ENCODE measurements at places on chromosomes 6 and 20.

DNA sequence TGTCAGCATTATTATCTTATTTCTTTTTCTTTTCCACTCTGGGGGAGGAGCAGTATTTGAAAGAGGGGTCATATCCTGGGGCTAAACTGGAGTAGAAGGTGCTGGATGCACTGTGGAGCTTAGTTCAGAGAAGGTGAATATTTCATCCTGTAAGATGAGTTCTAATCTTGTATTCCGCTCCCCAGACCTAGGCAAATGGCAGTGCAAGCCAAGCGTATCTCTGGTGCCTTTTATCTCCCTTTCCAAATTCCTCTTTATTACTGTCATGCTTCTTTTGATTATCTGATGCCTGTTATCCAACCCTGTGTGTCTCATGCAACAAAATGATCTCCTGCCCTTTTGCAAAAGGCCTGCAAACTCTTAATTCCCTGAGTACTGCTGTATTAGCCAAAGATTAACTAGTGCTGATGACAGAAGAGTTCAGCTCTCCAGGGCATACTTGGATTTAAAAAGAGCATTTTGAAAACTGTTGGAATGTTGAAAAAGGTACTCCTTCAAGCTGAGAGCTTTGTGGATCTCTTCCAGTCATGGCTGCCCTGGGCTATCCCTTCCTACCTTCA is 138.0 kb downstream of the CARMIL1 start:
- DNase-seq: no peak

GRCh38 chr20:57751411-57751810 is 41.6 kb upstream of the PMEPA1 start:
- no peak for DNase-seq

DNA sequence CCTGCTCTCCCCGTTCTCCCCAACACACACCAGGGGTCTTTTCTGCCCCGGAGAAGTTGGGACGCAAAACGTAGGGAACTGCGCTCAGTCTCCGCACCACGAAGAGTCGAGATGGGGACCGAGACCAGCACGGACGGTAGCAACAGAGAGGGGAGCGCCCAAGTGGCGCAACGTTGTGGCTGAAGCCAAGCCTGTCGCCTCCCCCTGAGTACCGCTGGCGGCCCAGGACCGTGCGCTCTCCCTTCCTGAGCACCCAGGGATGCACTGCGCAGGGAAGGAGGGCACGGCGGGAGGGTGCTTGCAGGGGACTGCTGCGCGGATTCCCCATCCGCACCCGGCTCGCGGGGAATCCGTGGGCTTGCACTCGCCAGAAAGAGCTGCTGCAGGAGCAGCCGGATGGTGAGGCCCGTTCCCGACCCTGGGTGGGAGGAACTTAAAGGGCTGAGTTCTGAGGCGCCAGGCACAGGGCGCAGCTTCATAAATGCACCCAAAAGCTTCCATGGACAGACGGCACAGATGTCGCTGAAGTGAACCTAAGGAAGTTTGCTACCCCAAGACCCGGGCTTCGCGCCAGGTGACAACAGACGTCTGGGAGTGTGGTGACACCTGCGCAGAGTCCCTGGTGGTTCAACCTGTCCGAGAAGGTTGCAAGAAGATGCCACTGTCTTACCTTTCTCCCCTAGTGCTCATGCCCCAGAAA is 178.7 kb downstream of the TBXT start:
- no peak for DNase-seq

GRCh38 chr20:38950254-38950653 is 11.9 kb upstream of the DHX35 start:
- no peak for DNase-seq

- no peak for DNase-seq
These were observed 79.0 kb upstream of the MEI4 start for GRCh38 chr6:77573843-77574242.

GRCh38 chr20:53935344-53936084 is 134.9 kb downstream of the BCAS1 start:
- no peak for DNase-seq

GRCh38 chr6:113694278-113695077 is 162.7 kb upstream of the MARCKS start:
- DNase-seq: no peak

GRCh38 chr20:10134176-10134575 is 84.5 kb upstream of the SNAP25 start:
- no peak for DNase-seq

DNA sequence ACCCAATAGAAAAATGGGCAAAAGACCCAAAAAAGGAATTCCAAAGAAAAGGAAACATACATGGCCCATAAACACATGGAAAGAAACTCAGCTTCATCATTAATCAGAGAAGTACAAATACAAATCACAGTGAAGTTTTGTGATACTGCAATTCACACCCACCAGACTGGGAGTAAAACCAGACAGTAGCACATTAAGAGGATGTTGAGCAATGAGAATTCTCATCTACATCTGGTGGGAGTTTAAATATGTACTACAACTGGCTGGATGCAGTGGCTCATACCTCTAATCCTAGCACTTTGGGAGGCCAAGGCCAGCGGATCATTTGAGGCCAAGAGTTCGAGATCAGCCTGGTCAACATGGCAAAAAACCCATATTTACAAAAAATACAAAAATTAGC is 125.7 kb upstream of the PHACTR1 start:
- no peak for DNase-seq

- DNase-seq: no peak
These were observed 87.9 kb upstream of the BMP5 start for GRCh38 chr6:55963301-55963700.

GRCh38 chr6:168280899-168281245 is 38.7 kb downstream of the DACT2 start:
- DNase-seq: no peak
